Fibroblast of the aortic adventitia (primary cell): ENCODE measurements at places on chromosomes 1 and 21. TPM values are rescaled to one million over a fixed set of nuclear protein-coding genes. Genes with fewer than 3 reads are reported as not detected.

DNA sequence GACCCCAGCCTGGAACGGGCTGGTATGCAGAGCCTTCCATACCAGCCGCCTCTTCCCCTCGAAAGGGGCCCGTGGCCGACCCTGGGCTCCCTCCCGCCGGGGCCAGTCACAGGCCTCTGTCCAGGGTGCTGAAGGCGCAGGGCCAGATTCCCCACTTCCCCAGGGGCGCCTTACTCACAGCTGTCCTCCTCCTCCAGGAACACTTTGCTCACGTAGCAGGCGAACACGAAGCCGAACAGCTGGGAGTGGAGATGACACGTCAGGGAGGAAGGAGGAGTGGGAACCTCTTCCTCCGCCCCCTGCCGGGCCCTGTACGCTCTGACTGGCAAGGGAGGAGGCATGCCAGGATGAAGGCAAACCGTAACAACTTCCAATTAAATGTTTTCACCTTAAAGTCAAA is 57.3 kb downstream of the NKAIN1 start:
- peak; percentile 87 for DNase-seq

DNA sequence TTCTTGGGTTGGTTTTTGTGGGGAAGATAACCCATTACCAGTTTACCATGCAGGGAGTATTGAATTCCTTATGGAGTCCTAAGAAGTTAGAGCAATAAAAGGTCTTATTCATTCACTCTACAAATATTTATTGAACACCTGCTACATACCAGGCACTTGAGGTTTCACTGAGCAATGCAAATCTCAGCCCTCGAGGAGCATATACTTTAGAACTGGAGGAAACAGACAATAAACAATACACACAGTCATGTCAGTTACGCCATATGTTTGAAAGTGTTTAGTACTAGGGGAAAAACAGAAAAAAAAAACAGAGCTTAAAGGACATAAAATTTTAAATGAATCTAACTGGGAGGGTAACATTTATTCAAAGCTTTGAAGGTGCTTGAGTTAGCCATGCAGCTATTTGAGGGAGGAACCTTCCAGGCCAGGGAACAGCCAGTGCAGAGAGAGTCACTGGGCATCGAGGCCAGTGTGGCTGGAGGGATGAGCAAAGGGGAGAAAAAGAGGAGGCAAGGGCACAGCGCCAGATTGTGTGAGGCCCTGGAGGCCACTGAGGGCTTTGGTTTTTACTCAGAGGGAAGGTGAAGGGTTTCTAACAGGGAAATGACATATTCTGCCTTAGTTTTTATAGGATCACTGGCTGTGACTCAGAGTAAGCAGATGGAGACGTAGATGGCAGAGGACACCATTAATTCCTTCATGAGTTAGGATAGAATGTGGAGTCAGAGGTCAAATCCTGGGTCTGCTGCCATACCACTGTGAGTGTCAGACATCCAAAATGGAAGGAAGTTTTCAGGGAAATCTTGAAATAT is 32.7 kb downstream of the C1orf21 start:
- peak; percentile 27 for DNase-seq

DNA sequence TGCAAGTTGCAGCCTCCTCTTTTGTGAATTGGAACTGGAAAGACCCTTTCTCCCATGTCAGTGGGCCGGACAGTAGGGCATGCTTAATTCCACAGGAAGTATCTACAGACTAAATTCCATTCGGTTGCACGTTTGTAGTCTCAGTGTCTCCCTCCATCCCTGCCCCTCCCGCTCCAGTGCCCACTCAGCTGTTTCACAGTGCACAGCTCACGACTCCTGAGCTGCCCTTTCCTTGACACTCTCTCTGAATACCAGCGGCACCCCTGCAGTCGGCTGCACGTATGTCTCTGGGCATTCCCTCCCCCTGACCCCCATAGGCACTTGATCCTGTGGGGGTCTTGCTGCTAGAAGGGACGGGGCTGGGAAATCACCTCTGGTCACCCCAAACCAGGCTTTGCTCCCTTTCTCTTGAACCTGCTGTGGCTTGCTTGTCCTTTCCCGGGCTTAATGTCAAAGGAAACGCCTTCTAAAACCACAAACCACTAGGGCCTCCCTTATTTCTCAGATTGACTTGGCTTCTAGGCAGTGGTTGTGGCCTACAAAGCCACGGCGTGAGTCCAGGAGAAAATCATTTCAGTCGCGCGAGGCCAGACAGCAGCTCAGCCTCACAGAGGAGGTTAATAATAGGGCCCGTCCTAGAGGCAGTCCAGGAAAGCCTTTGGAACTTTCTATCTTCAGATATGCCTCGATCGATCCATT is 365.3 kb upstream of the PROX1 start:
- no peak for DNase-seq

DNA sequence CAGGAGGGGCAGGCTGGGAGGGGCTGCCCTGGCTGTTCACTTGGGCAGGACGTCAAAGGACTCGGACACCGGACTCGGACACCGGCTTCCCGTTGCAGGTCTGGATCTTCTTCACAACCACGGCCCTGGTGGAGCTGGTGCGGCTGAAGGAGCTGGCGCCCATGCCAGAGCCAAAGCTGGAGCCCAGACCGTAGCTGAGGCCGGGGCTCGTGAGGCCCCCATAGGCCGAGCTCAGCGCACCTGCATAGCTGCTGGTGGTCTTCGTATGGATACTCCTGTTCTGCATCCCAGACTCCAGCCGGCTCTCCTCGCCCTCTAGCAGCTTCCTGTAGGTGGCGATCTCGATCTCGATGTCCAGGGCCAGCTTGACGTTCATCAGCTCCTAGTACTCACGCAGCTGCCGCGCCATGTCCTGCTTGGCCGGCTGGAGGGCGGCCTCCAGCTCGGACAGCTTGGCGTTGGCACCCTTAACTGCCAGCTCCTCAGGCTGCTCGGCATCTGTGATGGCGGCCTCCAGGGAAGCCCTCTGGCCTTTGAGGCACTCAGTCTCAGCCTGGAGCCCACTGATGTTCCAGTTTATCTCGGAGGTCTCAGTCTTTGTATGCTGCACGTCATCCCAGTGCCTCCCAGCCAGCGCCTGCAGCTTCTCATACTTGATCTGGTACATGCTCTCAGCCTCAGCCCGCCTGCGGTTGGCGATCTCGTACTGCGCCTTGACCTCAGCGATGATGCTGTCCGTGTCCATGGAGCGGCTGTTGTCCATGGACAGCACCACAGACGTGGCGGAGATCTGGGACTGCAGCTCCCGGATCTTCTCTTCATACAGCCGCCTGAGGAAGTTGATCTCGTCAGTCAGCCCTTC is 15.1 kb upstream of the KLF17 start:
- no peak for DNase-seq

GRCh38 chr1:201739492-201740085 is 89.4 kb upstream of the IPO9 start:
- no peak for DNase-seq

Gene C1orf53
- 0.98 and 4.5 TPM in 2 replicates for total RNA-seq

Gene AURKAIP1
- total RNA-seq: 71.1 and 82.0 TPM in 2 replicates

Gene SH3GLB1
- total RNA-seq: 85.3 and 89.5 TPM in 2 replicates

Gene MATN1
- 0.18 and 0.25 TPM in 2 replicates for total RNA-seq

- DNase-seq: peak; percentile 70
Measured at GRCh38 chr1:153985341-153985912, 712 bp downstream of the RAB13 start.

DNA sequence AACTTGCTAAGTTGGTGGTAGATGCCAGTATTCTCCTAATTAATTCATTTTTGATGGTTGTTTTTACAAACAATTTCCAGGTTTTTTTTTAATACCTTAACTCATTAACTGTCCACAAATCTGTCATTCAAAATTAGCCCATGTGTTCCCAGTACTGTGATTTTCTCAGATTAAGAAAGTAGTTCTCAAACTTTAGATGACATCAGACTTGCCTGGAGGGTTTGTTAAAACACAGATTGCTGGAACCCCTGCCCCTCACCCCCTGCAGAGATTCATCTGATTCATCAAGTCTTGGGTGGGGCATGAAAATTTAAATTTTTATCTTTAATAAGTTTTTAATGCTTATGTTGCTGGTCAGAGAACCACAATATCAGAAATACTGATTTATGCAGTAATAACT is 130.5 kb downstream of the BACH1 start:
- DNase-seq: no peak

DNA sequence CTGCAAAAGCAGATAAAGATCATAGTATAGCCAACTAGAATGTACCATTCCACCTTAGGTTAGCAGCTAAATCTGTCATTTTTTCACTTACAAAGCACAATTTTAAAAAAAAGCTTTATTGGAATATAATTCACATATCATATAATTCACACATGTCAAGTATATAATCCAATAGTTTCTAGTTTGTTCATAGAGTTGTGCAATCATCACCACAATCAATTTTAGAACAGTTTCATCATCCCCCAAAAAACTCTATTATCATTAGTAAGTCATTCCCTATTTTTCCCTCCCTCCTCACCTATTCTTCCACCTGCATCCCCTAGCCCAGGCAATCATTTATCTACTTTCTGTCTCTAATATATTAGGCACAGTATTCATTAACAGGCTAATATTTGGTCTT is 32.0 kb upstream of the INSL5 start:
- DNase-seq: no peak

GRCh38 chr1:153796786-153797659 is 21.8 kb downstream of the SLC27A3 start:
- peak; percentile 78 for DNase-seq

- no peak for DNase-seq
Measured at GRCh38 chr1:5318143-5318816, 663.9 kb downstream of the AJAP1 start.

GRCh38 chr1:15609631-15610030 is 7.6 kb upstream of the DDI2 start:
- DNase-seq: no peak

GRCh38 chr1:237650809-237651208 is 239.9 kb downstream of the ZP4 start:
- DNase-seq: no peak

DNA sequence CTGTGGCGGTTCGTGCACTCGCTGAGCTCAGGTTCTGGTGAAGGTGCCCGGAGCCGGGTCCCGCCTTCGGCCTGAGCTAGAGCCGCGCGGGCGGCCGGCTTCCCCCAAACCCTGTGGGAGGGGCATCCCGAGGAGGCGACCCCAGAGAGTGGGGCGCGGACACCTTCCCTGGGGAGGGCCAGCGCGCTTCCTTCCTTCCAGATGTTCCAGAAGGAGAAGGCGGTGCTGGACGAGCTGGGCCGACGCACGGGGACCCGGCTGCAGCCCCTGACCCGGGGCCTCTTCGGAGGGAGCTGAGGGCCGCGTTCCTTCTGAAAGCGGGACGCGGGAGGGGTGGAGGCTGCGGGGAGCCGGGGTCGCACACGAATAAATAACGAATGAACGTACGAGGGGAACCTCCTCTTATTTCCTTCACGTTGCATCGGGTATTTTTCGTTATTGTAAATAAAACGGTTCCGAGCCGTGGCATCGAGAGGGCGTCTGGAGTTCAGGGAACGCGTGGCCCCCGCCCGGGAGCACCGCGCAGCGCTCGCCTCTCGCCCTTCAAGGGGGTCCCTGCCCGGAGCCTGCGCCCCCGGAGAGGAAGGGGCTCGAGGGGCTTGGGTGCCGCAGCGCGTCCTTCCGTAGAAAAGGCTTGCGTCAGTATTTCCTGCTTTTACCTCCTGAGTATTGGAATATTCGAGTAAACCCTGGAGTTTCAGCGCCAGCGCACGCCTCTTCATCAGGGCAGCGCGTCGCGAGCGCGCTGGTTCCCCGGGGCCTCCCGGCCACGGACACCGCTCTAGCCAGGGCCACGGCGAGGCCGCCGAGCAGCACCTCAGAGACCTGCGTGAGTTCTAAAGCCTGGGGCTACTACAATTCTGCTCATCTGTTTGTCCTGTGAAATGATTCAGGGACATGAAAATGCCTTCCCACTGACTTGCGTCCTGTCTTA is 11.5 kb downstream of the YBEY start:
- peak; percentile 20 for DNase-seq

GRCh38 chr1:215835951-215836350 is 268.8 kb downstream of the KCTD3 start:
- peak; percentile 55 for DNase-seq

GRCh38 chr1:7608628-7609305 is 162.3 kb upstream of the VAMP3 start:
- no peak for DNase-seq

DNA sequence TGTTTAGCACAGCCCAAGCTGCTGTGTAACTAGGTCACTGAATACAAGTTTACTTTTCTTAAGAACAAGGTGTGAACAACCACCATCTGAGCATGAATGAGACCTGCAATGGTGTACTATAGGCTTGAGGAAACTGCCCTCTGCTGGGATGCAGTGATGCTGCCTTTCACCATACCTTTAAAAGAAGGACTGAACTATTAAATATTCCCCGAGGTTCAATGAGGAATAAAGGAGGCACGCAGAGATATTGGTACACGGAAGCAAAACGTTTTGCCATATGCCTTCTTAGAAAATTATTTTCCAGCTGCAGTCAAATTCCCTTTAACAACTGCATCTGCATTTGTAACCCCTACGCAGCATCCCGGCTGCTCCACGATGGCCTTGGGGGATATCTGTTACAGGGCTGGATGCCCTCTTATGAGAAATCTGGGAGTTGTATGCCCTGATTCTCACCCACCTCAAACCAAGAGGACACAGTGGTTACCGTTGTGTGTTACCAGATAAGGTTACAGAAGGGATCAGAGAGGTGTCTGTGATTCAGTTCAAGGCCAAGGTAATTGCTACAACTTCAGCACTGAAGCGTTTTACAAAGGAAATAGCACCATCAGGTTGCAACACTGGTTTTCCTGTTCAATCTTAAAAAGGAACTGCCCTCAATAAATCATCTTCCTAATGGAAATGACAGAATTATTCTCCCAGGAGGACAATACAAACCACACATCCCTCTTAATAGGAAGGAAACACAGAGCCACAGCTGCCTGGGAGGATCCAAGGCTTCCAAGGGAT is 470.5 kb downstream of the LTN1 start:
- peak; percentile 88 for DNase-seq

- DNase-seq: no peak
Measured at GRCh38 chr1:158075078-158075477, 81.6 kb downstream of the KIRREL1 start.

DNA sequence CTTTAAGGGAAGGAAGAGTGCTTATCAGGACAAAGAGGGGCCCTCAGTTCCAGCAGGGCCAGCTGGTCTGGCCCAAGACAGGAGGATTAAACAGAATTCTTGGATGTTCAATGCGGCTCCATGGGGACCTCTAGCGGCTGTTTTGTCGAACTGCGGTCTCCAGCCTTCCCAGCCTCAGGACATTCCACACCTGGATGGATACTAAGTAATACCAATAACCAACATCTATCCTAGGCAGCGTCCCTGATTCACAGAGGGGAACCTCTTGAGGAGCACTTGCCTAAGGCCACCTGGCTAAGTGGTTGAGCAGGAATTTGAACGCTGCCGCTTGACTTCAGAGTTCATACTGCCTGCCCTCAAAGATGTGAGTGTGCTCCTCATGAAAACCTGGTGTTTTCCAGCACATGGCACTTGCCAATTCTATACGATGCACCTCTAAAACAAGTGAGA is 15.5 kb upstream of the CD247 start:
- DNase-seq: peak; percentile 73
